ENCODE measurements at places on chromosomes 6 and 20. TPM values are rescaled to one million over a fixed set of nuclear protein-coding genes. Genes with fewer than 3 reads are reported as not detected.

GRCh38 chr20:63568986-63569949, 4.8 kb downstream of the HELZ2 start:
- no peak for DNase-seq

- no peak for DNase-seq
These were observed 1261.9 kb upstream of the CITED2 start for GRCh38 chr6:140636271-140636907.

DNA sequence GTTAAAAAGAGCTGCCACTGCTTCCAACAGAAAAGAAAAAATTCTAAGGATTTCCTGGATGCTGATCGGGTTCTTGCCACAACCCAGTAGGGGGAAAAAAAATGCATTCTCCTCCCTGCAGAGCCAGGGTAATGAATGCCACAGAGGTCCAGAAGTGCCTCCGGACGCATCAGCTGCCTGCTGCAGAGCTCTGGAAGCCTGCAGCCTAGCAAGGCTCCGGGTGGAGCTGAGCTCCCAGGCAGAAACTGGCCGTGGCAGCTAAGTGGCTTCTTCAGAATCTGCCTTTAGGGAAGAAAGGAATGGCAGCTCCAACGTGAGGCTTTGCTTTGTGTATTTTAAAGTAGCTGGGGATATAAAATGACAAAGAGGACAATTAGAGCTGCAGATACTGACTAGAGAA, 155.0 kb downstream of the CFAP61 start:
- peak; percentile 49 for DNase-seq

DNA sequence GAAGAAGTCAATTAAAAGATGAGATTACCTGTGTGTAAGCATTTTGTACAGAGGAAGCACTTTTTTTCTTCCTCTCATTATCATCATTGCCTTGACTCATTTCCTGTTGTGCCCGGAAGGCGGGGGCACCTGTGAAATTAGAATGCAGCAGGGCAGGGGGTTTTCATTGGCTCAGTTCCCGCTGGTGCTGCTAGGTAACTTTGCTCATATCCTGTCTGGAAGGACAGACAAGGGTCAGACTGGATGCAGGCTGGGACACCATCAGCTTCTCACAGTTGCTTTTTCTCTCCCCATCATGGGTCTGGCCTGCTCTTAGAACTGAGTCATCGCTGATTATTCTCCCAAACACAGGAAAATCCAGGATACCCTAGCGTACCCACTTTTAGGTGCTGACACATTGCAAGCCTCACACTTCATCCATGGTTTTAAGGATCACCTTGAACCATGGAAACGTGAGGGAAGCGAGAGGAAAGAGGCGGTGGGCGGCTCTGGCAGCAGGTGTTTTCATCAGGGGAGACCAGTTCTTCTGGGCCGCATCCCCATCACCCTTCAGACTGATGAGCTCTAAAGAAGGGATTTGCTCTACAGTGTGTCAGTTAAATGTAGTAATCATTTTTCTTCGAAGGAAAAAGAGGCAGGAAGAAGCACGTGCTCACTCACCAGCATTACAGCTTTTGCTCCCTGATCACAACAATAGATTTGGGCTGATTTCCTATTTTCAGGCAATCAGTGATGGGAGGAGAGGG, 195.7 kb upstream of the SASH1 start:
- peak; percentile 26 for DNase-seq

DNA sequence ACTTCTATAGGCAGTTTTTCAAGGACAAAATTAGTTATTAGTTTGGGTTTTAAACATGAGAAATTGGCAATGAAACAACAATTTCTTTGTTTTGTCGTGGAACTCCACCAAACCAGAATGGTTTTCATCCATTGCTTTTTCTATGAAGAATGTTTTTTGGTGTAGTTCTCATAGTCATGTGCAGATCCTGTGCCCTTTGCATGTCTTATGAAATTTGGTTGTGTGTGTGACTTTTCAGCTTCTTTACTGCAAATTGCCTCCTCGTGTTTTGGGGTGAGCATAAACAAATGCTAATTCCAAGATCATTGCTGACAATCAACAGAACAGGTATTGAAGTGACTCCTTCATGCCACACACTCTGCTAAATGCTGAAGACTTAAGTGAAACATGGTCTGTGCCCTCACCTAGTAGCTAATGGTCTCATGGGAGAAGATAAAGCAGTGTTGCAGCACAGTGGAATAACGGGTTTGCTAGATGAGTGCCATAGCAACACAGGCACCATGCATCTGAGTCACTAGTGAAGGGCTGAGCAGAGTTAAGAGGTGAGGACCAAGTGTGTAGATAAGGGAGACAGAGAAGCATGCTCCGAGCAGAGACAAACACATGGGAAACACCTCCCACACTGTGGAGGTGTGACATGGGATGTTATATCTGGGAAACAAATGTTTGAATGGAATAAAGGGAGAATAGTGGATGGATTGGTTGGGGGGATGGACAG, 120.0 kb downstream of the SLC16A10 start:
- DNase-seq, result no peak

GRCh38 chr20:44390280-44390679, 34.8 kb downstream of the HNF4A start:
- no peak for DNase-seq

GRCh38 chr6:47146431-47147174, 104.5 kb upstream of the ADGRF1 start:
- peak; percentile 34 for DNase-seq

GRCh38 chr20:11375966-11376365, 541.7 kb upstream of the BTBD3 start:
- no peak for DNase-seq

GRCh38 chr6:11069760-11070159, 23.9 kb upstream of the SMIM13 start:
- DNase-seq, result no peak

GRCh38 chr20:61321481-61321880, 69.4 kb downstream of the CDH4 start:
- DNase-seq, result no peak

GRCh38 chr20:25251558-25251957, 3.7 kb downstream of the PYGB start:
- no peak for DNase-seq

- no peak for DNase-seq
These were observed 2.0 kb upstream of the TRMT11 start for GRCh38 chr6:125984311-125984710.

DNA sequence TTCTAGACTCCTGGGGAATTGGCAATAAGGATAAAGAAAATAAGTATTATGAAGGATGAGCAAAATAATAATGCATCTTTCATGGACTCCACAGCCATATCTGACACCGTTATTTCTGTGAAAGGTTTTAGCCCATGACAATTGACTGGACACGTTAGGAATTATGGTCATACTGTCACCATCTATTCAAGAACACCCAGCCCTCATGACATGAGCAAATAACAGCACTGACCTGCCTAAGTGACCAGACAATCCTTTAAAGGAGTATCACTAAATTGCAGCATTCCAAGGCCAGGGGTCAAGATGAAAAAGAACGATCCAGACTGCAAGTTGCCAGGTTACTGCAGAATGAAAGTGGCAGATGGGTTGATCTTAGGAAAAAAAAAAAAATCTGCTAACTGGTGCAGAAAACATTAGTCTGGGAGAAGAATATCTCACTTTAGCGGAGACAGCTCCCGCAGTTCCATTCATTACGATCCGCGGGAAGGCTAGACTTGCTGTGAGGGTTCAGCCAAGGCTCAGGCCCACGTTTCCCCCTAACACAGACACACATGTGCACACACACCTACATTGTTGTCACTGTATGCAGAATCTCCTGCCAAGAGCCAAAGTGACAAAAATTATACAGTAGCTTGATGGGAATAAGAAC, 237.7 kb upstream of the AGPAT4 start:
- no peak for DNase-seq

Gene ADGRB3
- total RNA-seq, result 1.9 TPM

Gene MANEA
- 14.6 TPM for total RNA-seq

Gene SUMO4
- 1.9 TPM for total RNA-seq

Gene TREM1
- total RNA-seq, result not detected

Gene GSTA3
- not detected for total RNA-seq

Gene DXO
- 19.7 TPM for total RNA-seq

Gene SHLD1
- total RNA-seq, result 5.2 TPM

Gene LSM14B
- 46.3 TPM for total RNA-seq

Measured in GM23338 (cell line).